Tibial nerve (tissue), 4 donors: ENCODE measurements at places on chromosomes 5 and 9. TPM values are rescaled to one million over a fixed set of nuclear protein-coding genes. Genes with fewer than 3 reads are reported as not detected.

- H3K27me3 ChIP-seq, result no peaks in the 10 kb centered on the region
- H3K36me3 ChIP-seq, result no peaks in the 10 kb centered on the region
- no peak overlapping the region for H3K27ac ChIP-seq
- peak; percentile 13 for DNase-seq
- no peaks in the 10 kb centered on the region for H3K4me1 ChIP-seq
Measured at GRCh38 chr9:6938447-6938846, 180.7 kb downstream of the KDM4C start.

GRCh38 chr9:36842560-36843530 is 191.2 kb downstream of the PAX5 start:
- no peaks in the 10 kb centered on the region for H3K4me1 ChIP-seq
- no peaks in the 10 kb centered on the region for H3K27me3 ChIP-seq
- no peak for DNase-seq
- no peak overlapping the region for H3K27ac ChIP-seq
- H3K36me3 ChIP-seq, result no peaks in the 10 kb centered on the region

GRCh38 chr5:176514244-176514950 is 22.8 kb downstream of the RNF44 start:
- H3K27me3 ChIP-seq, result no peaks in the 10 kb centered on the region
- H3K4me3 ChIP-seq, result no peak overlapping the region
- no peak overlapping the region for H3K27ac ChIP-seq
- no peak for DNase-seq
- H3K4me1 ChIP-seq, result no peaks in the 10 kb centered on the region

DNA sequence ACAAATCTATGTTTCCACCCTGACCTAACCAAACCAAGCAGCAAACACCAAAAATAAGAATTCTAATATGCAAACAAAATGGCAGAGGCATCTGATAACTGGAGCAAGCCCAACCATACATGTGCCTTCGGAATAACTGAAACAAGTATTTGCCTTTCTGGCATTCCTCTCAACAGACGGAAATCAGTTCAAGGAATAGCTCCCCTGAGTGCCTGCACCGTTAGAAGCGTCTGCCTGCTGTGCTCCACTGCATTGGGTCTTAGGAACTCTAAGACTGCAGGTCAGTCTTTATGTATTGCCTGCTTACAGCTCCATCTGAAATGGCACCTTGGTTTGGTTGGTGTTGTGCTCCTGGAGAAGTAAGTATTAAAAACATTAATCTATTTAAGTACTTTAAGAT is 98.5 kb downstream of the MRPS27 start:
- H3K4me1 ChIP-seq, result no peaks in the 10 kb centered on the region
- no peaks in the 10 kb centered on the region for H3K36me3 ChIP-seq
- H3K27me3 ChIP-seq, result no peaks in the 10 kb centered on the region
- no peak for DNase-seq
- H3K27ac ChIP-seq, result no peak overlapping the region

- no peaks in the 10 kb centered on the region for H3K4me1 ChIP-seq
- no peaks in the 10 kb centered on the region for H3K27me3 ChIP-seq
- no peak for DNase-seq
- H3K27ac ChIP-seq, result peak within 1 kb of the TSS; percentile 84
- H3K36me3 ChIP-seq, result no peaks in the 10 kb centered on the region
Measured at GRCh38 chr5:36301858-36302603, at the start of gene RANBP3L. RANBP3L (minus strand) TSS chr5:36301902; CDS start chr5:36301416, 486 bp downstream.

DNA sequence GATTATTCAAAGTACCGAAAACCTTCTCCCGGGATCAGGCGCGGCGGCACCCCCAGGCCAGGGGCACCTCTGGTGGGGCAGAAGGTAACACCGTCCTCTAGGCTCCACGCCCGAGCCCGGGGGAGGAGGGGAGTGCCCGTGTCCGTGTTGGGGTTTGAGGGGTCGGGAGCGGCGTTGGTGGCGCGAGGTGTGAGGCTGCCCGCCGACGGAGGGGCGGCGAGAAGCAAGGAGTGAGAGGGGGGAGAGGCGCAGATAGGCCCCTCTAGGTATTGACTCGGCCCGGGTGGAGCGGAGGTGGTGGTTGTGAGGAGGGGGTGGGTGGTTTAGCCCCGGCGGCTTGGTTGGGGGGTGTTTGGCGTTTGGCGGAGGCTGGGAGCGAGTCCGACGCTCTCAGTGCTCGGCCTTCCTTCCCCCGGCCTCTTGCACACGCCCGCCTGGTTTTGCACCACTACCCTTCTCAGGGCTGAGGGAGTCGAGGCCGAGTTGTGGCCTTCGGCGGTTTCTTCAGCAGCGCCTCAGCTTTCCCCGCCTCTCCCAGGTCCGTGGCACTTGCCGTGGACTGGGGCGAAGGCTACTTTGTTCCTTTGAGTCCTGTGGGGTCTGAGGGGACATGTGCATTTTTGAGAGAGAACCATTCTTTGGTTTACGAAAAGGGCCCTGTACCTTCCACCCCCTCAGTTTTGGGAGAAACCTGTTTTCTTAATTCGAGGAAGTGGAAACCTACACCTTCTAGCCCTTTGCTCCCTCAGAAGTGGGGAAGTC is 450 bp downstream of the GPBP1 start:
- H3K36me3 ChIP-seq, result no peaks in the 10 kb centered on the region
- peak overlapping the region; percentile 98 for H3K27ac ChIP-seq
- no peaks in the 10 kb centered on the region for H3K27me3 ChIP-seq
- DNase-seq, result no peak

DNA sequence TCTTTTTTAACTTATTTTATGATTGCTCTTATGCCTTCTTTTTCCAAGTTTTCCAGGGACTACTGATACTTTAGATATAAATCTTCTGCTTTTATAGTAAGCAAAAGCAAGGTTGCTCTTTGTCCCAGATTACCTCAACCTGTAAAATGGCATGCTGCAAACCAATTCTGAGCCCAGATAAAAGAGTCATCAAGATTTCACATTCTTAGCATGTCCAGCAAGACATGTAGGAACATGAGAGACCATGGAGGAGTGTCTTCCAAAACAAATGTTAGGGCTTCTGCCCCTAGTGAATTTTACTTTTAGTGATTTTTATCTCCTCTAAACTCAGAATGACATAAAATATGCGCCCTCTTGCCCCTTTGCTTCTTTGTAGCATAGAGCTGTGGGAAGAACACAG is 7.0 kb upstream of the CDC20B start:
- peaks cover 48% of the 10 kb centered on the region for H3K27me3 ChIP-seq
- H3K4me3 ChIP-seq, result no peak overlapping the region
- no peak overlapping the region for H3K27ac ChIP-seq
- H3K4me1 ChIP-seq, result peaks cover 10% of the 10 kb centered on the region
- DNase-seq, result no peak

DNA sequence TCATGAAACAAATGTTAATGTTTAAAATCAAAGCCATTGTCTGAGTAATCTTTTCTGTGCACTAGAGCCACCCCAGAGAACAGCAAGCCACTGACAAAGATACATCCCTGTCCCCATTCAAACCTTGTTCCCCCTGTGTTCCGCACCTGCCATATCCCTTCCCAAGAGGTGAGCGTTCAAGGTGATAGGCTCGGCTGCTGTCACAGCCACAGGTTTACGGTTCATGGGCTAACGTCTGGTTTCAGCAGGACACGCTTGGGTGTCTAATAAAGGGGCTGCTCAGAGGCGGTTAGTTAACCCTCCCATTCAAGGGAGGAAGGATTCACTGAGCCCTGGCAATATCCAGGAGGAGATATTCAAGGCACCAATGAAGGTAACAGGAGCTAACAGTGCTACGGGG is 24.5 kb upstream of the LAMC3 start:
- no peak overlapping the region for H3K27ac ChIP-seq
- H3K27me3 ChIP-seq, result no peaks in the 10 kb centered on the region
- H3K4me3 ChIP-seq, result no peak overlapping the region
- DNase-seq, result no peak
- H3K36me3 ChIP-seq, result no peaks in the 10 kb centered on the region

- H3K36me3 ChIP-seq, result no peaks in the 10 kb centered on the region
- H3K4me3 ChIP-seq, result no peak overlapping the region
- no peak for DNase-seq
- no peaks in the 10 kb centered on the region for H3K27me3 ChIP-seq
- no peak overlapping the region for H3K27ac ChIP-seq
- H3K4me1 ChIP-seq, result no peaks in the 10 kb centered on the region
Measured at GRCh38 chr9:109422641-109423040, 75.5 kb downstream of the PTPN3 start.

DNA sequence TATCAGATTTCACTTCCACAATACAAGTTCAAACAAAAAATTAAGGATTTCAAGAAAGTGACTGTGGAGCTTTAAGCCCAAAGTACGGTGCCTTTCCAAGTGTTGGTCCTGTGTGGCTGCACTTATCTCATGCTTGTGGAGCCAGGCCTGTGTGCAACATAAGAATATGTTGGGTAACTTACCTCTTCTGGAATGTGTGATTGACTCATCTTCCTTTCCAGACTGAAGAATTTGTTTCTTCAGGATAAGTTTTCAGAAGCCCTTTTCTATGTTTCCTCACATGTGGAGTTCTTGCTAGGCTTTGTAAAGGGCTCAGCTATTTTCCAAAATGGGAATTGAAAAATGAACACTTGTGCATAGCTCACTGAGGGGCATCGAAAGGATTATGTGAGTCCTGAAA is 485.1 kb upstream of the PAPPA start:
- H3K27me3 ChIP-seq, result no peaks in the 10 kb centered on the region
- H3K27ac ChIP-seq, result no peak overlapping the region
- no peaks in the 10 kb centered on the region for H3K4me1 ChIP-seq
- DNase-seq, result no peak
- H3K4me3 ChIP-seq, result no peak overlapping the region

GRCh38 chr5:84290161-84290560 is 94.5 kb downstream of the EDIL3 start:
- no peak overlapping the region for H3K27ac ChIP-seq
- H3K4me3 ChIP-seq, result no peak overlapping the region
- H3K36me3 ChIP-seq, result no peaks in the 10 kb centered on the region
- peaks cover 14% of the 10 kb centered on the region for H3K4me1 ChIP-seq

- no peaks in the 10 kb centered on the region for H3K4me1 ChIP-seq
- no peak overlapping the region for H3K4me3 ChIP-seq
- no peak for DNase-seq
- H3K36me3 ChIP-seq, result no peaks in the 10 kb centered on the region
- no peak overlapping the region for H3K27ac ChIP-seq
Measured at GRCh38 chr9:90556897-90557675, 85.5 kb downstream of the DIRAS2 start.

- no peak overlapping the region for H3K27ac ChIP-seq
- H3K36me3 ChIP-seq, result no peaks in the 10 kb centered on the region
- no peaks in the 10 kb centered on the region for H3K4me1 ChIP-seq
- H3K4me3 ChIP-seq, result no peak overlapping the region
- peak; percentile 22 for DNase-seq
Measured at GRCh38 chr5:109567374-109568044, 122.2 kb upstream of the MAN2A1 start.

GRCh38 chr5:137665678-137666460 is 70.0 kb downstream of the KLHL3 start:
- no peaks in the 10 kb centered on the region for H3K27me3 ChIP-seq
- H3K36me3 ChIP-seq, result peaks cover 11% of the 10 kb centered on the region
- H3K27ac ChIP-seq, result peak overlapping the region; percentile 7

DNA sequence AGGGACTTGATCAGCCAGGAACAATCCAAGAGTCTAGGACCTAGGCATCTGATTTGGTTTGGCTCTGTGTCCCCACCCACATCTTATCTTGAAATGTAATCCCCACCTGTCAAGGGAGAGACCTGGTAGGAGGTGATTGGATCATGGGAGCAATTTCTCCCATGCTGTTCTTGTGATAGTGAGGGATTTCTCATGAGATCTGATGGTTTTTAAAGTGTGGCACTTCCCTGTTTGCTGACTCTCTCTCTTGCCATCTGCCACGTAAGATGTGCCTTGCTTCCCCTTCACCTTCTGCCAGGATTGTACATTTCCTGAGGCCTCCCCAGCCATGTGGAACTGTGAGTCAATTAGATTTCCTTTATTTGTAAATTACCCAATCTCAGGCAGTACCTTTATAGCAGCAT is 201.7 kb upstream of the ACTBL2 start:
- H3K27me3 ChIP-seq, result no peaks in the 10 kb centered on the region
- H3K4me3 ChIP-seq, result no peak overlapping the region
- H3K27ac ChIP-seq, result no peak overlapping the region
- peaks cover 3% of the 10 kb centered on the region for H3K4me1 ChIP-seq
- DNase-seq, result no peak
- no peaks in the 10 kb centered on the region for H3K36me3 ChIP-seq

DNA sequence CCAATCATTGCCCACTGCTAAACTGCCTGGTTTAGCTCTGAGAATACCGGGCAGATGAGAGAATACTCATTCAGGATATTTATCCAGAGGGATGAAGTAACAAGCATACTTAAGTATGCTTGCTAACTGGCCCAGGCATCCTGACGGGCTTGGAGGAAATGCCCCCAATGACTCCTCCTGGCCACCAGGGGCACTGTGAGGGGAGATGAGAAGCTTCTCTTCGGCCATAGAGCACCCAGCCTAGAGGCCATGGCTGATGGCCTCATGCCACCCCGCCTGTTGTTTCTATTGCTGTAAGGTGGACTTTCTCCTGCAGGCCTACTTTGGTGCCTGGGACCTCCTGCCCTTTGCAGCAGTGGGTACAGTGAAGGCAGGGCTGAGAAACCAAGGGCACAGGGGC is 134.5 kb upstream of the FSTL4 start:
- H3K27ac ChIP-seq, result no peak overlapping the region
- H3K4me3 ChIP-seq, result no peak overlapping the region
- DNase-seq, result no peak
- no peaks in the 10 kb centered on the region for H3K27me3 ChIP-seq
- H3K36me3 ChIP-seq, result no peaks in the 10 kb centered on the region
- no peaks in the 10 kb centered on the region for H3K4me1 ChIP-seq

DNA sequence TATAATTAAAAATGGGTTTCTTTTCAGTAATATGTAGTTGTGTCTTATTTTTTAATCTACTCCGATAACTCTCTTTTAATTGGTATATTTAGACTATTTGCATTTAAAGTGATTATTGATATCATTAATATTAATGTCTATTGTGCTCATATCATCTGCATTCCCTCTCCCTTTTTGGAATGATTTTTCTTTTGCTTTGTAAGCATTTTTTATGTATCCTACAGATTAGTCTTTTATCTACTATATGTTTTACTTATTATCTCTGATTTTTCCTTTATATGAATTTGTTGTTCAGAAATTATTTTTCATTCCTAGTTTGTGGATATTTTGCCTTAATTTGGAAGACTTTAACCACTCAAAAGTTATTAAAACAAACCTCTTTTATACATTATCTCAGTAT is 34.0 kb downstream of the NDUFS4 start:
- no peak for DNase-seq
- H3K4me1 ChIP-seq, result peaks cover 4% of the 10 kb centered on the region
- no peak overlapping the region for H3K4me3 ChIP-seq
- H3K36me3 ChIP-seq, result no peaks in the 10 kb centered on the region
- no peak overlapping the region for H3K27ac ChIP-seq

Gene NR4A3
- 12.7 TPM for total RNA-seq

Gene EMB
- total RNA-seq, result 9.4 TPM

Gene IGFBPL1
- not detected for total RNA-seq

Gene SCGB3A2
- not detected for total RNA-seq

Gene PHF24
- 1.2 TPM for total RNA-seq

Gene CDX1
- 0.22 TPM for total RNA-seq

Gene GPR150
- total RNA-seq, result 0.44 TPM

Gene ELAVL2
- total RNA-seq, result not detected

Gene URM1
- 23.9 TPM for total RNA-seq

Gene SV2C
- 1.5 TPM for total RNA-seq

Gene FAM114A2
- 10.5 TPM for total RNA-seq

Gene DTWD2
- total RNA-seq, result 9.8 TPM
